Activated T-cell treated with anti-CD3 and anti-CD28 coated beads, Interleukin-2, amount 50 U/mL, for 4 hours (primary cell): ENCODE measurements at places on chromosomes 4 and X. TPM values are rescaled to one million over a fixed set of nuclear protein-coding genes. Genes with fewer than 3 reads are reported as not detected.
A peak's percentile ranks its signal among the peaks of the same experiment; 100 is the strongest.

The TMPRSS11F gene
- total RNA-seq: not detected

GRCh38 chrX:64805683-64806082 is 170.6 kb downstream of the ZC4H2 start:
- no peak for DNase-seq

DNA sequence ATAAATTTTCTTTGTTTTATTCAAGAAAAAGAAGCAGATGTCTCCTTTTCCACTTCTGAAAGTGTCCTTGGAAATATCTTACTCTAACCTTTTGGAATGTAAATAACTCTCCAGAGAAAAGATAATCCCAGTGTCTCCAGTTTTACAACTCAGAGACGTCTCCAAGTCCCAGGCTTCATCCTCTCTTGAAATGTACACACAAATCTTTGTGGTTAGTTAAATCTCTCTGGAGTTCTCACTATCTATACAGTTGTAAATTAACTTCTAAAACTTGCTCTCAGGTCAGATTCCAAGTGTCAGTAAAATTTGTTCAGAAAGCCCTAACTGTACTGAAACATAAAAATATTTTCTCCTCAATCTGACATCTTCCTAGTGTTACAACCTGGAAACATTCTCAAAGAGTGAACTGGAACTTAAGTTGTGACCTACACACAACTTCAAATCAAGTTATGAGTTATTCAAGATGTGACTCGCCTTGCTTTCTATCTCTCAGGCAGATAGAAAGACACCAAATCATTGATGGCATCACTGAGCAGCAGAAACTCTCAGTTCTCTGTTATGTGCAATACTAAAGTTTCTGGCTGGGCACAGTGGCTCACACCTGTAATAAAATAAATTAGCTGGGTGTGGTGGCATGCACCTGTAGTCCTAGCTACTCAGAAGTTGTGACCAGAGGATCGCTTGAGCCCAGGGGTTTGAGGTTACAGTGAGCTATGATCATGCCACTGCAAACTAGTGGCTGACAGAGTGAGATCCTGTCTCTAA is 284.2 kb downstream of the RCHY1 start:
- DNase-seq: no peak

- DNase-seq: no peak
Observed at GRCh38 chr4:36280555-36280954, 861 bp upstream of the DTHD1 start.

The ATP2B3 gene
- not detected for total RNA-seq

The PABPC1L2A gene
- not detected for total RNA-seq

DNA sequence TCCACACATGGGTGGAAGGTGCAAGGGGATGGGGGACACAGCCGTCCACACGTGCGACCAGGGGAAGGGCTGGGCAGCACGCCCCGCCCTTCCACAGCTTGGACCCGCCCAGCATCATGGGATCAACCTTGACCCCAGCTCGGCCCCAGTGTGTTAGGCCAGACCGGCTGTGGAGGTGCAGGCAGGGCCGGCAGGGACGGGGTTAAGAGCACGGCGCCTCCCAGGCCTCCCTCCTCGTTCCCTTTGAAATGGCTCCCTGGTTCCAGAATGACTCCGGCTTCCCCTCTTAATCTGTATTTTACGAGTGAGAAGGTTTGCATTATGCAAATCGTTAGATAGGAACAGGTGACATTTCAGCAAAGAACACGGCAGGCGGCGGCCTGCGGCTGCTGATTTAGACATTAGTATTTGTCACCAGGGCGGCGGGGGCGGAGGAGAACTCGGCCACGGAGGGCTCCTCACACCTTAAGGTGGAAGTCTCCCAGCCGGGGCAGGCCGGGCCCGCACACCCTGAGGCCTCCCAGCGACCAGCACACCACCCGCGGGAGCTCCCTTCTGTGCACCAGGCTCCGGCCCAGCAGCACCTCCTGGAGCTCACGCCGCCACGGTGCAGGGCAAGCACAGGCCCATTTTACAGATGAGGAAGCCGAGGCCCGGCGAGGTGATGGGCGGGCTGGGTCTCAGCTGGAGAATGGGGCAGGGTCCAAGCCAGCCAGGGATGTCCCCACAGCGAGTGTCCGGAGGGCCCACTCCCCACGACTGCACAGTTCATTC is 116.1 kb downstream of the FAM53A start:
- no peak for DNase-seq

GRCh38 chr4:185016101-185016940 is 2.0 kb upstream of the HELT start:
- DNase-seq: no peak

- peak; percentile 3 for DNase-seq
Observed at GRCh38 chr4:1402021-1402515, 4.2 kb downstream of the NKX1-1 start.

The FLNA gene
- total RNA-seq: 924 TPM

The SPANXD gene
- not detected for total RNA-seq

DNA sequence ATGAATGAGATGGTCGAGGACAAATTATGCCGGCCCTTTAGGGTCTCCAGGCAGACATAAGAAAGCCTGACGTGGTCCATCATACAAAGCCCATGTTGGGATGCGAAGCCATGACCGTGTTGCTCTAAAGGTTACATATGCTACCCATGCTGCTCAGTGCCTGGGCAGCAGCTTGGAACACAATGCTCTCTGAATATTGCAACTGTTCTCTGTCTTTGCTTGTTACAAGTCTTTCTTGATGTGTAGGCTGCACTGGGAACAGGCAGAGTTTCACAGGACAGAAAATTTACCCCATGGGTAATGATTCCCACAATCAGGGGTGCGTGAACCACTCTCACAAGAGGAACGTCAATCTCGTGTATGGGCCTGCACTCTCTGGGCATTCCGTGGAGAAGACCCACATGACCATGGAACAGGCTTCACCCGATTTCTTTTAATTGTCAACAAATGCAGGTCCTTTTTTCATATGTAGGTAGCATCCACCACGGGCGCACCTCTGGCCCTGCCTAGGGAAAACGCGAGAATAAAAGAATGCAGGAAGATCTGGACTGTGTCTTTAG is 66.3 kb downstream of the NBDY start:
- no peak for DNase-seq

The NDNF gene
- total RNA-seq: 0.18 TPM

DNA sequence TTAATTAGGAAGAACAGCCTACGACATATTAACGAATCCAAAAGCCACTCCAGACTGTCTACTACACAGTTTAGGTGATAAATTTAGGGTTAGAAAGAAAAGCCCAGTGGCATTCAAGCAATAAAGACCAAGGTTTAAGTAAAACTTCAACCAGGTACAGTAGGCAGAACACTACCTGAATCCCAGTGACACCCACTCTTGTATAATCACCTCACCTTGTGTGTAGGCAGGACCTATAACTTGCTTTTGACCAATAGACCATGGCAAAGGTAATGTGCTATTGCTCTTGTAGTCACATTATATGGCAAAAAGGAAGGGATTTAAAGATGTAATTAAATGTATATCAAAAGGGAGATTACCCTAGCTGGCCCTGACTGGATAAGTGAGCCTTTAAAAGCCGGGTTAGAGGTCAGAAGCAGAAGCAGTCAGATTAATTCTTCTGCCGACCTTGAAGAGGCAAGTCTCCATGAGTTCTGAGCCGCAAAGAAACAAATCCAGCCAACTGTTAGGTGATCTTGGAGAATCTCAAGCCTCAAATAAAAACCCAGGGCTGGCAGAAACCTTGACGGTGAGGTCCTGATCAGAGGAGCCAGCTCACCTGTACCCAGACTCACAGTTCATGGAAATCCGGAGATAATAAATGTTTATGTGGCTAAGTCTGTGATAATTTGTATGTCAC is 8.8 kb downstream of the FSTL5 start:
- no peak for DNase-seq

GRCh38 chr4:3416270-3416669 is 25.5 kb upstream of the HGFAC start:
- no peak for DNase-seq

DNA sequence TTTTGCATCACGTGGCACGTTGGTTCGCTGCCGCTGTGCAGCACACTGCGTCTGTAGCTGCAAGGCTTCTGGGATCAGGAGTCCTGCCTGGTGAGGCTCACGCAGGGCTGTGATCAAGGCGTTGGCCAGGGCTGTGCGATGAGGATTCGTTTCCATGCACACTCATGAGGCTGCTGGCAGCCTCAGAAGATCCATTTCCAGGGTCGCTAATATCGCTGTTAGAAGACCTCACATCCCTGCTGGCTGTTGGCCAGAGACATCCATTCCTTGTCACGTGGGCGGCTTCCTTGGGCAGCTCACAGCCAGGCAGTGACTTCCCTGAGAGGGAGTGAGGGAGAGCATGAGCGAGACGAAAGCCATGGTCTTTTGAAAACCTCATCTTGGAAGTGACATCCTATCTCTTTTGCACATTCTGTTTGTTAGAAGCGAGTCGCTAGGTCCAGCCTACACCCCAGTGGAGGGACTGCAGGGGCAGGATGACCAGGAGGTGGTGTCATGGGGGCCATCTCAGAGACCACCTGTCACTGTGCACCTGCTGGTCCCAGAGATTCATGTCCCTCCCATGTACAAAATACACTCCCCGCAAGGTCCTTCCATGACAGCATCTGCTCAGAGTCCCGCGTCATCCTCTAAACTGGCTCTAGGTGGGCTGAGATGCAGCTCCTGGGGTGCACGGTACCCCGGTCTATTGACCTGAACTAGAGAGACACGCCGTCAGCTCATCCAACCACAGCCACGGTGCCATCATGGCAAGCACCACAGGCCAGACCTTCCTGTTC is 12.2 kb downstream of the RGS12 start:
- DNase-seq: no peak

DNA sequence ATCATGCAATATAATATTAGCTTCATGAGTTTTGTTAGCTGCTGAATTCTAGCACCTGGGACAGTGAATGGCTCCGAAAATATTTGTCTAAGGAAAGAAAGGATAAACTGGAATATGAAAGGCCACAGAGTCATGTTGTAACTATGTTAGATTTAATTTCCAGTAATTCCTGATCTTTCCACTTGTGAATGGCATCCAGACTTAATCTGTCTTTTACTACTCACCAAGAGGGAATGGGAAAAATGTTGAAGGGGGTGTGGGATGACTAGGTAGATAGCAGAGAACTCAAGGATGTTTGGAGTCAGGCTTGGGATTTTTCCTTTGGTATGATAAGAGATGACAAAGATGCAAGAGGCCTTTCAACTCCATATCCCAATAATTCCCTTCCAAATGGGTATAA is 9.4 kb downstream of the ADH6 start:
- DNase-seq: no peak

The PLCXD1 gene
- total RNA-seq: 24.1 TPM

DNA sequence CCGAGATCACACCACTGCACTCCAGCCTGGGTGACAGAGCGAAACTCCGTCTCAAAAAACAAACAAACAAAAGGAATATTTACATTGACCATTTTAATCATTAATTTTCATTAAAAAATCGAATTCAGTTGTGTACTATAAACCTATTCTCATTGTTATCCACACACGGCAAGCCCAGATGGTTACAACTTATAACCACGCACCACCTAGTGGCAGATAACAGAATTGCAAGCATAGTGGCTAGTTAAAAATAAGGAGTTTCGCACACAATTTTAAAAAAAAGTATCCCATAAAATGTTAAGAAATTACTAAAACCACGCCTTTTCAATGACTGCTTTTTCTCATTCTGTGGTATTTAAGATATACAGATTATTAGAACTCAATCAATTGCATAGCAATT is 25.4 kb downstream of the MBNL3 start:
- peak; percentile 21 for DNase-seq
